Caudate nucleus (tissue), 63 donors: ENCODE measurements at places on chromosomes 1 and 21.
A peak's percentile ranks its signal among the peaks of the same experiment; 100 is the strongest.

GRCh38 chr1:36337830-36338229, 14.4 kb upstream of the EVA1B start:
- no peak for DNase-seq

- no peak for DNase-seq
Observed at GRCh38 chr1:10901091-10901890, 104.8 kb upstream of the CASZ1 start.

- DNase-seq, result no peak
Observed at GRCh38 chr1:16391411-16391810, 24.4 kb downstream of the SZRD1 start.

DNA sequence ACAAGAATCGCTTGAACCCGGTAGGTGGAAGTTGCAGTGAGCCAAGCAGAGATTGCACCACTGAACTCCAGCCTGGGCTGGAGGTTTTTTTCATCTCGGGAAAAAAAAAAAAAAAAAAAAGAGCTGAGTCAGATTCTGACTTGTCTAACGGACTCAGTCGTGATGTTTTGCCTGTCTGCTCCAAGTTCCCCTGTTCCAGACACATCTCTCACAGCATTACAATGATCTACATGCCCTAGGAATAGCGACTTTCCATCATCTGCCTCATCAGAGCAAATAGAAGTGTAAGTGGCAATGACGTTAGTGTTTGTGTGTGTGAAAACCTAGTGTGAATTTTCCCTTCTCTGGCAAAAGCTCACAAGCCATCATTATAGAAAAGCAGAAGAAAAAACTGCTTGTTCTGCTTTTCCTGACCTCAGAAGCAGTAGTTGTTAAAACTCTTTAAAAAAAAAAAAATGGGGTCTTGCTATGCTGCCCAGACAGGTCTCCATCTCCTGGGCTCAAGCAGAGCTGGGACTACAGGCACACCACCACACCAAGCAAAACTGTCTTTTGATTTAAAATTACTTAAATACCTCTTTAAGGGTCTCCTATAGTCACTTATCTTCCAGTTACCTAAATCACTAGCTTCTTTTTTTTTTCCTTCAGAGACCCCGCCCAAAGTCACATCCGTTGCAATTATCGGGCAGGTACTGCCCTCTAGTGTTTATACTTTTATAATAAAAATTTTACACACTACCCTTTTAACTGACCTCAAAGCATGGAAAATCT, 37.3 kb downstream of the PLEKHO1 start:
- no peak for DNase-seq

GRCh38 chr1:203103216-203103615, 17.4 kb upstream of the MYOG start:
- DNase-seq, result no peak

GRCh38 chr1:30928171-30928570, 19.6 kb upstream of the SDC3 start:
- DNase-seq, result no peak

GRCh38 chr1:108708691-108709660, 3.7 kb upstream of the FNDC7 start:
- no peak for DNase-seq

GRCh38 chr1:41379738-41380130, 18.5 kb downstream of the FOXO6 start:
- DNase-seq, result no peak

DNA sequence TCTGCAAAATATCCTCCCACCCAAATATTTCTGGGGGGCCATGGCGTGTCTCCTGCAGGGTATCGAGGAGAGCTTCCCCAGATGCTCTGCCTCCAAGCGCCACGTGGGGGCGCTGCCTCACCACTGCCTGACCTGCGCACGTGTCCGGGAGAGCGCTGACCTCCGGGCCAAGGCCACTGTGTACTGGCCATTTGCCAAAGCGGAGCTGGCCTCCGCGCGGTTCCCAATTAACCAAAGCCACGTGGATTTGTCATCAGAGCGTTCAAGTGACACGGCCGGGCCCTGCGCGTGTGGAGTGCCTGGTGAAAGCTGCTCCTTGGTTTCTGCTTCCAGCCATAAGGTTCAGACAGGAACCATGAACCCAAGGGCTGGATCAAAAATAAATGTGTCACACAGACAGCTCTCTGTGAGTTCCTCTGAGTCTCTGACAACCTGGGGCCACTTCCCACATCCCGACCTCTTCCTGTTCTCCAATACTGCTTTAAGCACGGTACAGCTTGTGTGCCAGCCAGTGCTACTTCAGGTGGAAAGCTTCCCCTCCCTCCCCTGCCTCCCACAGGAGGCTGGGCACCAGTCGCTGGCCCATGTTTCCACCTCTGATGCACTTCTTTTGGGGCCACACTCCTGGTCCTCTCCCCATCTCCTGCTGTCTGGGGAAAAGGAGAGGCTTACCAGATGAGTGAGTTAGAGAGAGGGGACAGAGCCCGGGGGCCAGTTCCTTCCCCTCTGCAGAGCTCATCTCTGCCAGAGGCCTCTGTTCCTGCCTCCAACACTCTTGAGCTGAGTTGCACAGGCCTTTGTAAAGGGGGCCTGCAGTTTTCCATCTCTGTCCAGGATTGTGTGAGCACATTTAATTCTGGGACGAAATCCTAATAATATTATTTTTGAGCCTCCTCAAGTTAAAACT, 26.1 kb downstream of the ZP4 start:
- DNase-seq, result peak; percentile 19

GRCh38 chr1:201288007-201288406, 4.7 kb downstream of the PKP1 start:
- no peak for DNase-seq

DNA sequence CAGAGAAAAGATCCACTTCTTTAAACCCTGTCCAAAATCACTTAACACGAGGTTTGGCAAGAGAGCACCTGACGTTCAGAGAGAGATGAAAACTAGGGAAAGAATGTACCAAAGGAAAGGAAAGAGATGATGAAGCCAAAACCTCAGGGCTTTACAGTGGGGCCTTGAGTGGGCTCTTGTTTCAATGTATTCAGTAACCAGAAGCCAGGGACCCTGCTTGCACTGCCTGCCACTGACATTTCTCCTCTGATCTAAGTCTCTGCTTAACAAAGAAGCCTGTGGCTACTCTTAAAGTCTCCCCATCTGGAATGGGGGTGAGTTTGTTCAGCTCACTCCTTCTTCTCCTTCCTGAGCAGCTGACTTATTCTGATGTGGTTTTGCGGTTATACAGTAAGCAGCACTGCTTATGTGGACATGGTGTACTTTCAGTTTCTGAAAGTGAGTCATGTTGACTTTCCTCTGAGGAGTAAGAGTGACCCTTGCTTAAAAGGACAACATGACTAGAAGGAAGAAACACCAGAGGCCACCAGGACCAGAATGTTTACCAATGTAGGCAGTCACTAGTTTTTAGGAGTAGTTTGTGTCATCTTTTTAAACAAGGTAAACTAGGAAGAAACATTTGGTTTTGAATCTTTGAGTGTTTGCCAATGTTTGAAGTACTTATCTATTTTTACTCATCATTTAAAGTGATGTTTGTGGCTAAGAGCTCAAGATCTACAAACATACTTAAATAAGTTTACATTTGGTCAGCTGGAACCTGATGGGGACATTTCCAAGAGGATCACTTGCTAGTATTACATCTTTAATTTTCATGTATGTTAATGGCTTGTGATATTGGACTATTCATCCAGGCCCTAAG, 87.4 kb downstream of the FASLG start:
- DNase-seq, result no peak

GRCh38 chr1:154502066-154502743, at the start of the genes SHE and TDRD10:
Gene SHE (minus strand): TSS chr1:154502412. CDS start chr1:154502026, 386 bp downstream.
Gene TDRD10 (plus strand): TSS chr1:154502219. CDS start chr1:154506904, 4,685 bp downstream.
- no peak for DNase-seq

DNA sequence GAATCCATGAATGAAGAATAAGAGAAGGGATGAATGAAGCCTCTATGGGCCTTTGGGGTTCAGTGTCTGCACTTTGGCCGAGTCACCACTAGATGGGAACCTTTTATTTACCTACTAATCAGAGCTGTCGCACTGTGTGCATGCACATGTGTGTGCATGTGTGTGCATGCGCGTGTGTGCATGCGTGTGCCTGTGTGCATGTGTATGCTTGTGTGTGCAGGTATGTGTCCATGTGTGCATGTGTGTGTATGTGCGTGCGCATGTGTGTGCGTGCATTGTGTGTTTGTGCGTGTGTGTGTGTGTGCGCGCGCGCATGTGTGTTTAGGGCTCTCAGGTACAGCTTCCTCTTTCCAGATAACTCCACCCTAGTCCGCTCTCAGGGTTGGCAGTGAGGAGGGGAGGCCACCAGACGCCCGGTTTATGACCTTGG, 20.4 kb upstream of the UBXN10 start:
- DNase-seq, result no peak

DNA sequence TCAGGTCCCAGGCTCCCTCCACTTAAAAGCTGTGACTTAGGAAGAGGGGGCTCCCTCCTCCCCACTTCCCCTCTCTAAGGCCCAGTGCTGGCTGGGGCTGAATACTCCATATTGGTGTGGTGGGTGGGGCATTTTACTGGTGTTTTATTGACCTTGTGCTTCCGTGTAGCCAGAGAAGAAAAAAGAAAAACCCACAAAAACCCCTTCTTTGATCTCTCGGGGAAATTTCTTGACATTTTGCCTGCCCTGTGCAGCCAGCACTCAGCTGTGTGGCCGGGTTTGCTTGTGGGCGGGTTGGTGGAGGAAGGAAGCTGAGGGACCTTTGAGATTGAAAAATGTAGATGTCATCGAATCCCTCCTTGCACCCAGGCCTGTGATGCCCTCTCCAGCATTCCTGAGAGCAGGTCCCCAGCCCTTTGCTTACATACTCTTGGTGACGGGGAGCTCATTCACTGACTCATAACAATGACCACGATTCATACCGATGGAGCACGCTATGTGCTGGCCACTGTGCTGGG, 24.8 kb downstream of the TNFRSF8 start:
- DNase-seq, result no peak

GRCh38 chr1:231929311-231929710, 302.7 kb downstream of the DISC1 start:
- DNase-seq, result no peak

GRCh38 chr1:996851-997712, 2.8 kb downstream of the HES4 start:
- DNase-seq, result no peak

GRCh38 chr21:42621166-42621818, 32.1 kb upstream of the PDE9A start:
- DNase-seq, result no peak
